NCI-H2171 (cell line): ENCODE measurements at places on chromosomes 16 and 17.

DNA sequence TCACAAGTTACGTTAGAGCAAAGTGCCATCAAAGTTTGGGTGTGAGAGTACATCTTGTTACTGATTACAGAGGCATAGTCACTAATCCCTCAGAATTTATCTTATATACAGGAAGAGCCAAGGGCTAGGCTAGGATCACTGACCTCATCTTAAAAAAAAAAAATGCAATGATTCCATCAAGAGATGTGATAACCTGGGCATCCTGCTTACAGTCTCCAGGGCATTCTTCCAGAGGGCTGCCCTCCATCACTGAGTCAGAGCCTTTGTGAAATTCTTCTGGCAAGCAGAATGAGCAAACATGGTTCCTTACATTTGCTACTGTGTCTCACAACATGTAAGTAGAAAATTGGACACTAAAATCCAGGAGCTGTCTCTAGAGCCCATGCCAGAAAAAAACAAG, 410.6 kb downstream of the ZFHX3 start:
- no peak for DNase-seq

DNA sequence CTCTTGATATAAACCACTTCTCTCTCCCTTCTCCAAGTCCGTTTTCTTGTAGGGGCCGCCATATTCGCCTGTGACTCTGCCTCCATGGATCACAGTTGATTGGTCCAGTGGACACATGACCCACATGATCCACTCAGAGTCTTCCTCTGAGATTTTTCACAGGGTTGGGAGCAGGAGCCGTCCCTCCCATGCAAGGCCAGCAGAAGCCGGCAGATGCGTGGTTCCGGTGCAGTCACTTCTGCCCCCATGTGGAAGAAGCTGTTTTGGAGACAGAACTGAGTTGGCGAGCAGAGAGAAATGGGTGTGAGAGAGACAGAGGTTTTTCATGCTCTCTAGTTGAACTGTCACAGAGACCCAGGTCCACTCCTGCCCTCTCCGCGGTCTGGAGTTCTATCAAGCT, 83.3 kb downstream of the C16orf95 start:
- DNase-seq = no peak

- DNase-seq = no peak
These were observed 253.3 kb downstream of the SOX9 start for GRCh38 chr17:72373910-72374741.

DNA sequence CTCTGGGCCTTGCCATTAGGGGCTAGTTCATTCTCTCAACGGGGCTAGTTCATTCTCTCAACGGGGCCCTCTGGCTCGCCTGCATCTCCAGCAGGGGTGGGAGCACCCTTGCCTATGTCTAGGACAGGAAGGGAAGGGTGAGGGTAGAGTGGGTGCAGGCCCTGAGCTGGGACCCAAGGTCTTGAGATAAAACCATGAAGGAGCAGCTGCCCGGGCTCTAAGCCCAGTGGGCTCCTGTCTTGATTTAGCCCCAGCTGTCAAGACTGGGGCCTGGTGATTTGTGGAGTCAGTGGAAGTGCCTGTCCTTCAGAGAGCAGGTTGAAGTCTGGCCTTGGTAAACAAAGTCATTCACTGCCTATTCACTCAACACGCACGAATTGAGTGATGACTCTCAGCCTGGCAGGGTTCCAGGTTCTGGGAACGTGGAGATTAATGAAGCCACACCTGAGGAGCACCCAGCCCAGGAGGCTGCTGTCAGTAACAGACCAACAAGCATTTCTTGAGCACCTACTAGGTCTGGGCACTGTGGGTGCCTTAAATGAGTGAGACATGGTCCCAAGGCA, 35.4 kb downstream of the WNT3 start:
- DNase-seq = no peak

- no peak for DNase-seq
These were observed 1.3 kb upstream of the NOL3 start for GRCh38 chr16:67169011-67169451.

DNA sequence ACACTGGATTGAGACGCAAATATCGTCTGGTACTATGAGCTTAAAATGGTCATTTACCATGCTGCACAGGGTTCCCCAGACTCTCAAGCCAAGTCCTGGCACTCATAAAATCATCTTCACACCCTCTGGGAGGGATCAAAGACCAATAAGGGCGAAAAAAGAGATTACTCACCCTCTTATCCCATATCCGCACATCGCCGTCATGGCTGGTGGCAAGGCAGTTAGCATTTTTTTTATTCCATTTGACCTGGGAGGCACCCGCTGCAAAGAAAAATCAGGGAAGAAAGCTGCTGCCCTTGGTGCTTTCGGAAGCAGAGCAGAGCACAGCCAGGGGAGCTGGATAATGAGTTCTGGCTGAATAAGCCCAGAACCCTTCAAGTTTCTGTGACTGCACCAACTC, 42.4 kb downstream of the WDR59 start:
- no peak for DNase-seq

DNA sequence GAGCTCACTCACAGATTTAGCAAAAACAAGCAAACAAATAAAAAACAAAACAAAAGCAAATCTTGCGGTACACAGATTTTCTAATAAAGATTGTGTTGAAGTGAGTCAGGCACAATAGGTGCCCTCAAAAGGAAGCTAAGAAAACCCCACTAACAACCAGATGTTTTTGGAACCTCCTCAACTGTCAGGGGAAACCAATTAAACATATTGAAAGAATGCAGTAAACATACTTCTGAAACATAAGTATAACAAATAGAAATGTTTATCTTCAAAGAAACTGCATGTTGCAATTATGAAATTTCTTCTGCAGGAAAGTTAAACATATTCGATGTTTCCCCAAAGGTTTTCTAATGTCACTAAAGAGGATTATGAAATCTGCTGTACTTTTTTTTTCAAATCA, 110.5 kb upstream of the CORO6 start:
- DNase-seq = no peak

GRCh38 chr17:76161619-76162266, 20.7 kb upstream of the FOXJ1 start:
- DNase-seq = no peak
